Renal cortical epithelial cell (primary cell): ENCODE measurements at places on chromosomes 4 and X. TPM values are rescaled to one million over a fixed set of nuclear protein-coding genes. Genes with fewer than 3 reads are reported as not detected.

- no peak for DNase-seq
These were observed 37.5 kb downstream of the AFAP1 start for GRCh38 chr4:7902101-7902553.

- no peak for DNase-seq
These were observed 8.9 kb downstream of the KDR start for GRCh38 chr4:55116450-55116849.

The PNMA5 gene
- not detected in 2 replicates for total RNA-seq

- no peak for DNase-seq
These were observed 99.6 kb downstream of the CFAP47 start for GRCh38 chrX:36019125-36019524.

The SULT1B1 gene
- total RNA-seq = not detected in 2 replicates

The CCDC120 gene
- 1.9 and 5.5 TPM in 2 replicates for total RNA-seq

DNA sequence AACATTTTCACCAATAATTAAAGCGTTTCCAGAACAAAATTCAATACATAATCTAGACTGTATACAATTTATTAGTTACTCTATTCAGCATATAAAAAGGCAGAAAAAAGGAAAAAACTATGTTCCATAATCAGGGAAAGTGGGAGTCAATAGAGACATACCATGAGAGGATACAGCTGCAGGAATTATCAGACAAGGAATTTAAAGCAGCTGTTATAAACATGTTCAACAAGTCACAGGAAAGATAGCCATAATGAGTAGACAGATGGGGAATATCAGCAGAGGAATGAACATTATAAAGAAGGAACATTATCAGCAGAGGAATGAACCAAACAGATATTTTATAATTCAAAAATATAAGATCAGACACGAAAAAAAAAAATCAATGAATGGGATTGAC lies 500.6 kb upstream of the RPS6KA3 start:
- no peak for DNase-seq

DNA sequence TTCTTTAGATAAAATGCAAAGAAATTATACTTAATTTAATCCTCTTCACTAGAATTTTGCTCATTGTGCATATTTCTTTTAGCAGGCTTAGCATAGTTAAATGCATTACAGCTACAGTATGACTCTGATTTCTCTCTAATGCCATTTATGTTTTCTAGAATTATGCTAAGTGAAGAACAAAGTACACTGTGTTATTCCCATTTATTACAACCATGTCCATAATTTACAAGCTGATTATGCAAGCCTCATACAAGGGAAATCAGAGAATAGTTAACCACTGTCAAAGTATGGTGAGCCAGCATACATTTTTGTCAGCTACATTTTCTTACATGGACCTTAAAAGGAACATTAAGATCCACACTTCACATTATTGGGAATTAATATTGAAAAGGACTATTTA lies 99.1 kb downstream of the MAB21L2 start:
- DNase-seq = no peak

- no peak for DNase-seq
These were observed 1724.3 kb upstream of the TENM3 start for GRCh38 chr4:180518906-180519305.

The DUSP21 gene
- not detected in 2 replicates for total RNA-seq

DNA sequence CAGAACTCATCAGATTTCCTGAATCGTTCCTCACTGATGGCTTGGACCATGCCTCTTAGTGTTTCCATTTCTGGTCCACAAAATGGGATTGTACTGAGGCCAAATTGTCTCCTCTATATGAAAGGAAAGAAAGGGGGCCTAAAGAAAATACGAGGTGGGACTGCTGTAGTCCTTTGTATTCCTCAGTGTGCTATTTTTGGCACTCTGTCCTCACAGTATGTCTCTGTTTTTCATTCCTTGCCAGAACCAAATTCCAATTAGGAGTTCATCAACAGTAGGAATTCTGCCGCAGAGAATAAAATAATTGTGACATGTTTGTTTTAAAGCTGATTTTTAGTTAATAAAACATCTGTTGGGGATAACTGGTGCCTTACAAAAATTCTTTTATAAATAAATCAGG lies 515.7 kb downstream of the SMARCA1 start:
- no peak for DNase-seq

The MECP2 gene
- total RNA-seq = 16.7 and 32.1 TPM in 2 replicates

DNA sequence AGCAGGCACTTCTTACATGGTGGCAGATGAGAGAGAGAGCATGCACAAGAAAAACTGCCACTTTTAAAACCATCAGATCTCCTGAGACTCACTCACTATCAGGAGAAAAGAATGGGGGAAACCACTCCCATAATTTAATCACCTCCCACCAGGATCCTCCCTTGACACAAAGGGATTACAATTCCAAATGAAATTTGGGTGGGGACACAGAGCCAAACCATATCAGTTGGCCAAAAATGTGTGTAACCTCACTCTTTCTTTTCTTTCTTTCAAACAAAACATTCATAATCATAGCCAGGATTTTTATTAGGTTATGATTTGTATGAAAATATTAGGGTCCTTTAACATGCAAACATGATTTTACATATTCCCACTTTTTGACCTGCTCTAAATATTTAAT lies 222.1 kb downstream of the PCDH18 start:
- DNase-seq = no peak

DNA sequence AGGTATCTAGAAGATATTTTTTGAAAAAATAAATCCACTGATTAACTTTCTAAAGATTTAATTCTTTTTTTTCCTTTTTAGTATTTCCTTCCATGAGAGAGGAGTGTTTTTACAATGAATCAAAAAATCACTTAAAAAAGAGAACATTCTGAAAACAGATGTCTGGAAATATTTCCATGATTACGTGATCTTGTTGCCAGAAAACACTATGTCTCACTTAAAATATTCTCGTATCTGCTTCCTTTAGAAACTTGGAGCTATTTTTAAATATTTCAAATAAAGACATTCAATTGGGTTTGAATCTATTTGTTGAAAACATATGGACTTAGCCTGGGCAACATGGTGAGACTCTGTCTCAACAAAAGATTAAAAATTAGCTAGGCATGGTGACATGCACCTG lies 232.8 kb upstream of the RASGEF1B start:
- no peak for DNase-seq

- no peak for DNase-seq
These were observed 5.3 kb upstream of the MAMLD1 start for GRCh38 chrX:150357790-150358189.

GRCh38 chr4:90950385-90950841 lies 823.2 kb downstream of the CCSER1 start:
- DNase-seq = no peak

The BST1 gene
- total RNA-seq = 0.70 and 8.7 TPM in 2 replicates

DNA sequence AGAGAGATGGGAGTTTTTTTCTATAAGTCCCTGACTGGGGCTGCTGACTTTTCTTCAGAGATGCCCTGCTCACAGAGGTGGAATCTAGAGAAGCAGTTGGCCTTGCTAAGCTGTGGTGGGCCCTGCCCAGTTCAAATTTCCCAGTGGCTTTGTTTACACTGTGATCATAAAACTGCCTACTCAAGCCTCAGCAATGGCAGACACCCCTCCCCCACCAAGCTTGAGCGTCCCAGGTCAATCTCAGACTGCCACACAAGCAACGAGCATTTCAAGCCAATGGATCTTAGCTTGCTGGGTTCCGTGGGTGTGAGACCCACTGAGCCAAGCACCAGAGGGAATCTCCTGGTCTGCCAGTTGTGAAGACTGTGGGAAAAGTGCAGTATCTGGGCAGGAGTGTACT lies 199.8 kb upstream of the WDFY3 start:
- DNase-seq = peak; percentile 46

The LIAS gene
- total RNA-seq = 8.5 and 10.4 TPM in 2 replicates

GRCh38 chrX:46903458-46904242 lies 8.6 kb upstream of the JADE3 start:
- DNase-seq = peak; percentile 52

- peak; percentile 85 for DNase-seq
These were observed 12.9 kb downstream of the LETM1 start for GRCh38 chr4:1842993-1843448.

GRCh38 chr4:145186729-145187128 lies 6.3 kb upstream of the OTUD4 start:
- no peak for DNase-seq

- DNase-seq = peak; percentile 16
These were observed 46.5 kb downstream of the CWH43 start for GRCh38 chr4:49032440-49033161.

- DNase-seq = no peak
These were observed 36.1 kb downstream of the HEPH start for GRCh38 chrX:66200050-66200664.

GRCh38 chr4:103429283-103429682 lies 231.1 kb upstream of the CENPE start:
- DNase-seq = no peak

The FGF13 gene
- 0.52 and 0.89 TPM in 2 replicates for total RNA-seq

The GPRASP3 gene
- total RNA-seq = 0.87 and 4.8 TPM in 2 replicates

The SMIM43 gene
- total RNA-seq = 0.30 and 0.69 TPM in 2 replicates

DNA sequence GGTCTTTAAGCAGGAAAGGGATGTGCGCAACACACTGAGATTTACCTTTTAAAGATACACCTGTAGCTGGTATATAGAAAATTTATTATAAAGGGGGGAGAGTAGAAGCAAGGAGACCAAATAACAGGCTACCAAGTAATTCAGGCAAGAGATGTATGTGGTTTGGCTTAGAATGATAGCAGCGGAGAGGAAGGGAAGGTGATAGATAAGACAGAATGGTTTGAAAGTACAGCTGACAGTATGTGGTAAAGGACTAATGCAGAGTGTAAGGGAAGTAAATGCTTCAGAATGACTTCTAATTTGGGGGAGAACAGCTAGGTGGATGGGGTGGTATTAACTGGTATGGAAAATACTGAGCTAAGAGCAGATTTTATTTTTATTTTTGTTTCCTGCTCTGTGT lies 308.9 kb downstream of the ANTXR2 start:
- DNase-seq = no peak

DNA sequence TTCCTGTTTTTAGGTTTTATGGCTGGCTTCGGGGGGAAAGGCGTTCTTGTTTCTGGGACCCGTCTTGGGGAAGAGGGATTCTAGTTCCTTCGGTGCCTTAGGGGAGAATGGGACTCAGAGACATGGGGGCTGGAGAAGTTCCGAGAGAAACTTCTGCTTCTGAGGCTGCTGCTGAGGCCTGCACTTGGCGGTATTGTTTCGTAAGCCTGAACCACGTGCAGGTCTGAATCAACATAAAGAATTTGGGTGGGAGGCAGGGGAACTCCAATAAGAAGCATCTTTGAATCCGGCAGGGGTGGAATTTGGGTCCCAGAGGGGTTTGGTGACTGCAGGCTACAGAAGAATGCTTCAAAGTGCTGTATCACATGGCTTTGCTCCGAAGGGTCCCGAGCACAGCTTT lies 15.1 kb downstream of the XG start:
- DNase-seq = no peak

The TLR7 gene
- not detected in 2 replicates for total RNA-seq

The DNAAF6 gene
- not detected in 2 replicates for total RNA-seq

GRCh38 chr4:111018216-111018615 lies 395.3 kb upstream of the PITX2 start:
- DNase-seq = no peak

The MUC7 gene
- not detected in 2 replicates for total RNA-seq

GRCh38 chr4:183430317-183430993 lies 14.0 kb upstream of the CDKN2AIP start:
- no peak for DNase-seq

GRCh38 chr4:116243431-116243830 lies 841.9 kb downstream of the TRAM1L1 start:
- DNase-seq = no peak

The NDST4 gene
- not detected in 2 replicates for total RNA-seq

The TRIM75 gene
- not detected in 2 replicates for total RNA-seq

GRCh38 chr4:38621028-38621684 lies 42.8 kb upstream of the KLF3 start:
- DNase-seq = peak; percentile 85

The CDS1 gene
- total RNA-seq = 7.6 and 20.1 TPM in 2 replicates

The DSPP gene
- not detected in 2 replicates for total RNA-seq

The NUDT11 gene
- total RNA-seq = 1.7 and 3.3 TPM in 2 replicates

The STOX2 gene
- total RNA-seq = 4.5 and 16.4 TPM in 2 replicates

- peak; percentile 84 for DNase-seq
These were observed 56.4 kb upstream of the XIAP start for GRCh38 chrX:123803331-123803983.

GRCh38 chr4:16077786-16078185 lies 6.0 kb downstream of the PROM1 start:
- DNase-seq = no peak

GRCh38 chrX:55981603-55982002 lies 250.6 kb upstream of the KLF8 start:
- no peak for DNase-seq

DNA sequence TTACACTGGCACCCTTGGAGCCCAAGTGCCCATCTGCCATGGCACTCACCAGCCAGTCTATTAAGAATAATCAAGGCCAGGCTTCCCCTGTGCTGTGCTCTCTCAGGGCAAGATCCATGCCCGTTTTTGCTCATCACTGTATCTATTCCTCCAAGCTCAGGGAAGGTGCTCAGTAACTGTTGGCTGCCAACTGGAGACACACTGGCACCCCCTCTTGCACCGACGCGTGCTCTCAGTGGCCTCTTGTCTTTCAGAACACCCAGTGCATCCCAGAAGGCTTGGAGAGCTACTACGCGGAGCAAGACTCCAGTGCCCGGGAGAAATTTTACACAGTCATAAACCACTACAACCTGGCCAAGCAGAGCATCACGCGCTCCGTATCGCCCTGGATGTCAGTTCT lies 30.1 kb downstream of the NSG1 start:
- no peak for DNase-seq

The GAGE2A gene
- not detected in 2 replicates for total RNA-seq
